Uterus (tissue), 4 donors: ENCODE measurements at places on chromosomes 2 and 18. TPM values are rescaled to one million over a fixed set of nuclear protein-coding genes. Genes with fewer than 3 reads are reported as not detected.
A peak's percentile ranks its signal among the peaks of the same experiment; 100 is the strongest.

DNA sequence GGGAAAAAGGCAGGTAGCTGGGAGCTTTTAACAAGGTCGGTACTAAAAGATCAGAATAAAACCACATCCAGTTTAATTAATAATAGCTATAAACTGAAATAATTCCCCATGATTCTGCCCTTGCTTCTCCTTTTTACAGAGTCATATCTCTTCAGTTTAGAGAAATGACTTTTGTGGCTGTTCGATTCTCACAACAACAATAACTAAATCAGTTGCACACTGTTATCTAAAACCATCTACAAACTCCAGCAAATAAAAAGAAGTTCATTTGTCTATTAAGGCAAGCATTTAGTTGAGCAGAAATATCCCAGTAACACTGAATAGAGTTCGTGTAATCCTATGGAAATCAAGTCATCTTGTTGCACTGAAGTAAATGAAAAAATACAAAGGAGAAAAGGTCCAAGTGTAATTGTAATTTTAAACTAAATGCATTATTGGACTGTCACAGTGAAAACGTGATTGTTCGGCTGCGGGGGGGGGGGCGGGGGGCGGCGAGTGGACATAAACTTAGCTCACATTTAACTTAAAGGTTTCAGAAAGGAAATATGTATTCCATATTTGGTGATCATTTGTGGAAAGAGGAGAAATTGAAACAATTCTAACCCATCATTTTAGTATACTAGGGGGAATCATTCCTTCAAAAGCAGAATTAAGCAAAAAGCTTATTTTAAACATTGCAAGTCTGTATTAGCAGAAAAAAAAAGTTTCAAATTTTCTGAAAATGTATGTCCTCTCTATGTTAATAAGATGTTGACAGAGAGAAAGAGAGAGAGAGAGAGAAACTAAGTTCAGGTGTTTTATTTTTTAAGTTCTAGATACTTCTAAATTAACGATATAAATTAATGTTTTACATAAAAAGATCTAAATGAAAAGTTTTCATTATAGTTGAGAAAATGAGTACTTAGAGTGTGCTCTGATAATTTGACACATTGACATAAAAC, 144.5 kb downstream of the MEIS1 start:
- no peak for DNase-seq

DNA sequence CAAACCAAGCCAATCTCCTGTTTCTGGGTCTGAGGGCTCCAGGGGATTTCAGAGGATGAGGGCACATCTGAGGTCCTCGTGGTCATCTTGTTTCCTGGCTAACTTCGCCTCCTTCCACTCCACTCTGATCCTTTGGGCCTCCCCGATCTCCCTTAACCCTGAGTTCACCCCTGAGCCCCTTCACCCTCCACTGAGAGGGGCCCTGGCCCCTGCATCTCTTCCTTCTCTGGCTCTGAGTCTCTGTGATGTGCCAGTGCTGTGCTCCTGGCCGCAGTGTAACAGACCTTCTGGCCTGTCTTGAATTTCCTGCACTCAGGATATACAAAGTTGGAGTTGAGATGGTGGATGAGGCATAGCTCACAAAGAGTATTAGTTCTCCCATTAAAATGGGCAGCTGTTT, 84.7 kb upstream of the BOD1L2 start:
- no peak for DNase-seq

DNA sequence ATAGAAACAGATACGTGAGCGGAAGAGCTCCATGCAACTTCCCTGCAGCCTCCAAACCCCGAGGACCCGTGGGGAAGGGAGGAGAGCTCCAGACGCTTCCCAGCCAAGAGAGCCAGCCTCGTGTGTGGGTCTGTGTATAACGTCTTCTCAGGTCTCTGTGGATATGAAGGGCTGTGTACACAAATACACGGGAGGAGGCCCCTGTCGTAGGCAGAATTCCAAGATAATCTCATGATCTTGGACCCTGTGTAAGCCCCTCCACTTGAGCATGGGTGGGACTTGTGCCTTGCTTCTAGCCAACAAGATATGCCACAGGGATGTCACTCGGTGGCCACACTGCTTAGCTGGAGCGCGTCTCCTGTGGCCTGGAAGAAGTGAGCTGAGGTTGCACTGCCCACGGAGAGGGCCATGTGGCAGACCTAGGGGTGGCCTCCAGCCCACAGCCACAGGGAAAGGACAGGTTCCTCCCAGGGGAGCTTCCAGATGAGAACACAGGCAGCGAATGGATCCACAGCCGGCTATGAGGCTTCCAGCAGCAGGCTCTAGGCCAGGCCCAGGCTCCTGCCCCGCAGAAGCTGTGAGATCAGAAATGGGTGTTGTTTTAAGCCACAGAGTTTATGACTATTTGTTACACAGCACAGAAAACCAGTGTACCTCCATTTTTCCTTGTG, 15.6 kb upstream of the KLF11 start:
- no peak for DNase-seq

DNA sequence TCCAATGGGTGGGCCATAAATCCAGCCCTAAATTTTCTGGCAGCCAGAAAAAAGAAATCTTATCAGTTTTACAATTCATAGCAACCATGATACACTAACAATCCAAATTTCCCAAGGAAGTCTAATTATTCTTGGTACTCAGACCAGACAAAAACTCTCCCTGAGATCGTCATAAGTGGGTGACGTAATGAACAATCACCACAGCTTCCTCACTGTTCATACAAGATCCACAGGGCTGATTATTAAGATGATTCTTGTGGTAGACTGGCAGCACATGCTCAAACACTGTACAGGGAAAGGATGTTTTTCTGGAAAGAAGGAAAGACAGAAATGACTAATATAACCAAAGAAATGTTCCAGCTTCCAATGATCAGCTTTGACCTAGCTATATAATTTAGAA, 178.3 kb upstream of the CRIM1 start:
- no peak for DNase-seq

GRCh38 chr18:32276906-32277305, 87.1 kb downstream of the MEP1B start:
- no peak for DNase-seq

DNA sequence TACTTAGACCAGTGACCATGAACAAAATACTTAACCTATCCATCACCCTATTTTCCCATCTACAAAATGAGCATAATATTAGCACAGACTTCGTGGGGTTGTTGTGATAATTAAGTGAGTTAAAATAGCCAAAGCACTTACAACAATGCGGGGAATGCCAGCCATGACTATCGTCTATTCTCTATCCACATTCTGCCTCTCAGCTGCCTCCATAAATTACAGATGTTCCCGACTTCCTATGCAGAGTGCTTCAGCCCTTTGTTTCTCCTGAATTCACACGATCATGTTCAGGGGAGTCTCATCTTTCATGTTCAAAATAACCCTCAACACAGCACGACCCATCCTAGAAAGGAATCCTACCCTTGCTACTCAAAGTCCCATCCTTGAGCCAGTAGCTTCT, 211.6 kb downstream of the EN1 start:
- no peak for DNase-seq

DNA sequence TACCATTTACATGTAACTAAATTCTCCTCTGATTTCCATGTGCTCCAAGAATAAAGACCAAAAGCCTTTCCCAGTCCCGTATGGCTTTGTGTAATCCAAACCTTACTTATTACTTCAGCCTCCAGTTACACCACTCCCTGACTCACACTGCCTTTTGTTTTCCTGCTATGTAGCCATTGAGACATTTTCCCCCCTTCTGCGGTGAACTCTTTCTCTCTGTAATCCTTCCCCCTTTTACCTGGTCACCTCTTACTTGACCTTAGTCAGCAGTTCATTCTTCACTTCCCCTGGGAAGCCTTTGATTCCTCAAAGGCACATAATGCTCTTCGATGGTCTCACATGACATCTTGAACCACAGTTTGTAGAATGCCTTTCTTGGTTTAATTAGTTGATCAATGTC, 256.0 kb upstream of the FANCL start:
- no peak for DNase-seq

GRCh38 chr18:68759308-68759707, 38.6 kb upstream of the CCDC102B start:
- no peak for DNase-seq

DNA sequence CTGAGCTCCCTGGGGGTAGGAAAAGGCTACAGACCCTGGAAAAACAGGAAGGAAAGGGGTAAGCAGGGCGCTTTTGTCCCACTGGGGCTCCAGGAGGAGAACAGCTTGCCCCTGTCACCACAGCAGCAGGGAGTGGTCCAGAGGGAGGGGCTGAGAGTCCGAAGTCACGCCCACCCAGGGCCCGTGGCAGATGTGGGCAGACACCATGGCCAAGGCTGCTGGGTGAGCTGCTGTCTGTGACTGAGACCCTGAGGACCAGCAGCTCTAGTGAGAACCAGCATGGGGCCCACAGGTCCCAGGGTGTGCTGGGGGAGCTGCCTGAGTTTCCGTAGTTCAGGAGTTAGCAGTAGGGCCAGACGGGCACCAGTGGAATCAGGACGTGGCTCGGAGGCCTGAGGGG, 162.0 kb downstream of the SPP2 start:
- DNase-seq: no peak

DNA sequence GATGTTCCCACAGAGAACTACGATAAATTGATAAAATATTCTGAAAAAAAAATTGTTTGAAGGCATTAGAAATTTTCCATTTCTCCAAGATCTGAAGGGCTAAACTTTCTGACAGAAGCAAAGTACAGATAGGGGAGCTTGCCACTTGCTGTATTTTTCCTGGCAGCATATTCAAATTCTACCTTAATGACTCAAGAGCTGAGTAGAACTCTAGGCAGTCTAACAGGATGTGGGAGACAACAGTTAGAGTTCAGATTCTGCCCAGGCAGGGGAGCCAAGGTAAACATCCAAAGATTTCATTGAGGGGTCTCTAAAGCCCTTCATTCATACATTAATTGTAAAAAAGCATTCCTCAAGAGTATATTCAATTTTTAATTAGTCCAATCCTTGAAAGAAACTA, 46.0 kb upstream of the RIT2 start:
- no peak for DNase-seq

DNA sequence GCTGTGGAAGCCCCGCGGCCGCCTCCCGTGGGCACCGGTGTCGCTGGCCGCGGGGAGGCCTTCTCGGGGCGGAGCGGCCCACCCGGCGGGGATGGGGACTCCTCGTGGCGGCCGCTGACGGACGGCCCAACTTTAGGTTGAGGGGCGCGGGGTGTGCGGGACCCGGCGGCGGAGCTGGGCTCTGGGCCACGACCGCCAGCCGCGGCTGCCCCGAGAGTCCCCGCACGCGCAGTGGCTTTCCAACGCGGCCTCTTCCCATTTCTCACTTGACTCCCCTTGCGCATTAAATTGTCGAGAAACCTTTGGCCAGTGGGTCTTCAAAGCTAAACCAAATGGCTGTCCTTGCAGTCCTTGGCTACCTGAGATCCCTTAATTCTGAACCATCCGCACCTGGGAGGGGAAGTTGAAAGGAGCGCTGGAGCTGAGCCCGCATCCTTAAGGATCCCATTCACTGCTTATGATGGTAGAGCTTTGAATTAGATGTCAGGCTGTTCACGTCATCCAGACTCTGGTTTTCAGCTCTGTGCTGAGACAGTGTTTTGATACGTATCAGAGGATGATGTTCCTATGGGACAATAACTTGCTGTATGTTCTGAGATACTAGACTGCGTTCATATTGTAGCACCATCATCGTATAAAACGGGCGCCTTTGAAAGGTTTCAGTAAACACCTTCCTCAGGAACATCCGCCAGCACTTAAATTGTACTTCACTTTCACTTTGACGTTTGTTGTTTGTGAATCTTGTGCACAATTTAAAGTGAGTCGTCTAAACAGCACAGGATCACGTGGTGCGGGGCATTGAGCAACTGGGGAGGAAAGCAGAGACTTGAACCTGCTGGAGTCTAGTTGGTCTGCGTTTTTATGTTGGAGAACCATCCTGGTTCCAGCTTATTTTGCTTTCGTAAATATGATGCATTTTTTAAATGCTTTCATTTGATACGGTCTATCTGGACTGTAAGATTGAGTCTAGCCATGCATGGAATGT, 874 bp downstream of the CLIP4 start:
- peak; percentile 76 for DNase-seq

- no peak for DNase-seq
Observed at GRCh38 chr2:2527148-2527547, 196.1 kb upstream of the MYT1L start.

DNA sequence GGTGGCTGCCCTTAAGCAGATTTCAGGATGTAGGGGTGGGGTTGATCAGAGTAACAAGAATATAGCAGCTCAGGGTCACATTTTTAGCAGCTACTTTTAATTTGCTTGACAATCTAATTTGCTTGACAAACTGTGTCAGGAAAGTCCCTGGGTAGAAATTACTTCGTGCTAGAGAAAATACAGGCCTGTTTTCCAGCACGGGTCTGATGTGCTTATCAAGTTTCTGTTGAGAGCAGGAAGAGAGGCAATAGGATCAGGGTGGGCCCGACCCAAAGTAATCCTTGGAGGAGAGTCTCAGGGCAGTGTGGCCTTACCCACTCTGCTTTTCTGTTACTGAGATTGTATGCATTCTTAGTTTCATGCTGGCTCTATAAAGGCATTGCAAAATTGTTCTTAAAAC, 221.5 kb downstream of the TSN start:
- DNase-seq: no peak

Gene KCNG2
- 0.59 TPM for total RNA-seq

Gene SLC4A5
- 2.1 TPM for total RNA-seq

Gene MGAT4A
- 27.4 TPM for total RNA-seq

Gene FBXO48
- 0.55 TPM for total RNA-seq

Gene DNAJC5G
- 1.5 TPM for total RNA-seq

Gene TMEM200C
- not detected for total RNA-seq

Gene RESP18
- not detected for total RNA-seq

Gene COL4A4
- total RNA-seq: 2.6 TPM

Gene CDH7
- not detected for total RNA-seq
